Neural progenitor cell (in vitro differentiated cells): ENCODE measurements at places on chromosomes 6 and 20. TPM values are rescaled to one million over a fixed set of nuclear protein-coding genes. Genes with fewer than 3 reads are reported as not detected.

DNA sequence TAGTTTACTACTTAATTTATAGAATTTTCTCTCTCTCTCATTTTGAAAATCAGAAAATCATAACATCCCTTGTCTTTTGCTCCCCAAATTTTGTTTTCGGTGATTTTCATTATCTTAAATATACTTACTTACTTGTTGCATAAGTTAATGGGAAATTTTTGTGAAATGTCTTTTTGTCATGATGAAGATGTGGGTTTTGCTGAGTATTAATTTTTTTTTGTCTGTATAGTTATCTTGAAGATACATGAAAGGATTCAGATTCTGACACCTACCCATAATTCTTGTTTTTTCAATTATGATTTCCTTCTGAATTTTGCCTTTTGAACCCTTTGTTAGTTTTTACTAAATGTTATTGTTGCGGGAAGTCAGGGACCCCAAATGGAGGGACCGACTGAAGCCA, 817.9 kb downstream of the EYS start:
- H3K4me3 ChIP-seq = no peak overlapping the region
- no peaks in the 10 kb centered on the region for H3K27me3 ChIP-seq
- H3K4me1 ChIP-seq = no peaks in the 10 kb centered on the region
- no peaks in the 10 kb centered on the region for H3K36me3 ChIP-seq
- no peak overlapping the region for H3K27ac ChIP-seq
- no peak for DNase-seq

DNA sequence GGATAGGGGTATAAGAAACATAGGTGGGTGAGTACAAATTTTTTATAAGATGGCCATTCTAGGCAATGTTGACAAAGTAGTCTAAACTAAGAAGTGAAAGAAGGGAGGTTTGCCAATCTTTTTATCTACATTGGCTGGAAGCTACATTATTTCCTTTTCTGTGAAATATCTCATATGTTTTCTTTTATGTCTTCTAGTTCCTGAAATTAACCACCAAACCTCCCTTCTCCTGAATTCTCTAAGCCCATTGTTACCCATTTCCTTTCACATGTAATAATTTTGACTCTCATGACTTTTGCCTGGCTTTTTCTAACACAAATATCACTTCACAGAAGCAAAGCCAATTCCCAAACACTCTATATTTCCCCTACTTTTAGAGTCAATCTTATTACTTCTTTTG, 496.2 kb upstream of the JAG1 start:
- H3K4me3 ChIP-seq = no peak overlapping the region
- H3K27me3 ChIP-seq = no peaks in the 10 kb centered on the region
- H3K27ac ChIP-seq = no peak overlapping the region
- H3K4me1 ChIP-seq = no peaks in the 10 kb centered on the region
- no peak for DNase-seq
- H3K36me3 ChIP-seq = no peaks in the 10 kb centered on the region

- no peak overlapping the region for H3K27ac ChIP-seq
- no peaks in the 10 kb centered on the region for H3K36me3 ChIP-seq
- H3K4me3 ChIP-seq = no peak overlapping the region
- H3K4me1 ChIP-seq = no peaks in the 10 kb centered on the region
- H3K27me3 ChIP-seq = no peaks in the 10 kb centered on the region
Measured at GRCh38 chr6:113388996-113389395, 468.1 kb upstream of the MARCKS start.

DNA sequence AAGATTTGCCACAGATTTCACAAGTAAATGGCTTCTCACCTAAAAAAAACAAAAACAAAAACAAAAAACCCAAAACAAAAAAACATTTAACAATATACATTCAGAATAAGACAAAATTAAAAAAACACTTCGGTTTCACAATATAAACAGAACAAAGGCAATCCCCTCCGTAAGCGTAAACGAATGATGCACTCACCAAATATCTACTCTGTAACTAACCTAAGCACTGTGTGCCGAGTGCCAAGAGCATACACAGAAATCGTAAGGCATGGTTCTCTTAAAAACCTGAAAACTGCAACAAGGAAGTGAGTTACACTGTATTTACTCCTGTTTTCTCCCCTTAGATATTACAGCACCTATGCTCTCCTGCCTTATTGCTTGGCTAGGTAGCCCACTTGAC, 12.1 kb upstream of the MICAL1 start:
- DNase-seq = no peak
- no peaks in the 10 kb centered on the region for H3K27me3 ChIP-seq
- no peaks in the 10 kb centered on the region for H3K4me1 ChIP-seq
- H3K27ac ChIP-seq = no peak overlapping the region
- peaks cover 15% of the 10 kb centered on the region for H3K36me3 ChIP-seq

DNA sequence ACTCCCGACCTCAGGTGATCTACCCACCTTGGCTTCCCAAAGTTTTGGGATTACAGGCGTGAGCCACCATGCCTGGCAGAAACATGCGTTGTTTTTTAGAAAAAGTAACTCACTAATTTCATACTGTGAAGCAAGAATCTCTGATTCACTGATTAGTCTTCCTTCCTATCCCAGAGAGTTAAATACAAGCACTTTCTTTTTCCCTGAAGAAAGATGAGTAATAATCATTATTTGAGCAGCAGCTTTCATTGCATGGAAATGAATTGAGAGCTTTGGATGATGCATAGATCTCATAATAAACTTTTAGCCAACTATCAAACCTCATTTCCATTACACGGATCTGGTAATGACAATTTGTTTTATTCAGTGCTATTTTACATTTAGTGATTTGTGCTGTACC, 892.5 kb upstream of the EYS start:
- no peak overlapping the region for H3K27ac ChIP-seq
- H3K4me1 ChIP-seq = no peaks in the 10 kb centered on the region
- H3K27me3 ChIP-seq = no peaks in the 10 kb centered on the region
- no peak for DNase-seq
- H3K36me3 ChIP-seq = no peaks in the 10 kb centered on the region

DNA sequence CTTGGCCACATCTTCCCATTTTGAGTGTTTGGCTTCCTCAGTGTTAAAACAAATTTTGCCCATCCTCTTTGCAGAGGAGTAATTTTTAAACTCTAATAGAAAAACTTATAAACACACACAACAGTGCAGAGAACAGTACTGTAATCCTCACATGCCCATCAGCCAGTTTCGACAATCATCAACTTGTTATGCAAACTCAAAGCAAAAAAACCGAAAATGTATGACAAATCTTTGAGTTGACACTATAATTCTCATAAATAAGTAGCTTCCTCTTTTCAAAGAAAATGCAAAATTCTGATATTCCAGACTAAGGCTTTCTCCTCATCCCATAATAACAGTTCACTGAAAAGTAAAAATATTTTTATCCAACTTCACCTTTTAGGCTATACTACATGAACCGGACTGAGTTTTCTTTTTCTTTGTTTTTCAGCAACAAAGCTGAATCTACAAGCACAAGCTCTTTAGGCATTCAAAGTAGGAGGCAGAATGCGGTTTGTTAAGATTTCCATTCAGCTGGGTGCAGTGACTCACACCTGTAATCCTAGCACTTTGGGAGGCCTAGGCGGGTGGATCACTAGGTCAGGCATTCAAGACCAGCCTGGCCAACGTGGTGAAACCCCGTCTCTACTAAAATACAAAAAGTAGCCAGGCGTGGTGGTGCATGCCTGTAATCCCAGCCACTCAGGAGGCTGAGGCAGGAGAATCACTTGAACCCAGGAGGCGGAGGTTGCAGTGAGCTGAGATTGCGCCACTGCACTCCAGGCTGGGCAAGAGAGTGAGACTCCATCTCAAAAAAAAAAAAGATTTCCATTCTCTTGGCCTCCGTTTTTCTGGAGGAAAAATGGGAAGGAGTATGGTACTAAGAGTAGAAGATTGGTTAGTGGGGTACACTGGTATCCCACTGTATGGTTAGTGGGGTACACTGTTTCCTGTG, 74.8 kb downstream of the GCNT2 start:
- peaks cover 53% of the 10 kb centered on the region for H3K4me1 ChIP-seq
- no peaks in the 10 kb centered on the region for H3K27me3 ChIP-seq
- no peaks in the 10 kb centered on the region for H3K36me3 ChIP-seq
- no peak overlapping the region for H3K4me3 ChIP-seq
- no peak for DNase-seq

- H3K4me1 ChIP-seq = no peaks in the 10 kb centered on the region
- DNase-seq = peak; percentile 62
Measured at GRCh38 chr20:63071541-63072181, 64.9 kb upstream of the BHLHE23 start.

GRCh38 chr20:45419188-45420091, 3.5 kb downstream of the PIGT start:
- H3K27ac ChIP-seq = no peak overlapping the region
- no peak for DNase-seq

DNA sequence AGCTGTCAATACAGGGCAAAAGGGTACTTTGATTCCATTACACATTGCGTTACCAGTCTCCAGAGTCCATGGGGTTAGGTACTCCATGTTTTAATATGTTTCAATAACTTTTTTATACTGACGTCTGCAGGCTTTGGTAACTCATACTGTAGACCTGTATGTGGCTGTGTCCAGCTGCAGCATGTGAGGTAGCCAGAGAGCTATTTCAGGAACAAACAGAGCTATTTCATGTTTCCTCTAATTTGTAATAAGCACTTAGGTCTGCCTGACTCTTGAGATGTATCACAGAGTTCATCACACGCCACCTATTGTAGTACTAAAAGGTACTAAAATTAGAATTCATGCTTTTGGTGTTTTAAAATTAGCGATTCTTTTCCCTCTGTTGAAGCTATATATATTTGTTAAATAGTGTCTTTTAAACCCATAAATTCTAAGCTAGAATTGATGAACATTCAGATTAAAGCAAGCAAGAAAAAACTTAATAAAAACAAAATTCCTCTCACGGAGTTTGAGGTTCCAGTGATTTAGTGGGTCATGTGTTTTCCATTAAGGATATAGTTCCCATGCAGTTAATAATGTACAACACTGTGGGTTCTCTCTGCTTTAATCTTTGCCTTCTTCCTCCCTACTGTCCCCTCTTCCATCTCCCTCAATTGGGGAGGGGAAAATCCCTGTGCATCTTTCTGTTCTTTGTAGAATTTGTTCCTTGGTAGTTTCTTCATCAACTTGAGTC, 37.0 kb downstream of the FOXO3 start:
- no peaks in the 10 kb centered on the region for H3K27me3 ChIP-seq
- DNase-seq = no peak
- H3K4me3 ChIP-seq = no peak overlapping the region
- H3K36me3 ChIP-seq = no peaks in the 10 kb centered on the region

The FILIP1 gene
- total RNA-seq = 17.8 and 22.6 TPM in 2 replicates

The LEMD2 gene
- total RNA-seq = 31.8 and 53.4 TPM in 2 replicates

The SLC17A3 gene
- total RNA-seq = not detected in 2 replicates

The DEFB132 gene
- not detected in 2 replicates for total RNA-seq

The PPP1R14C gene
- total RNA-seq = 0.06 and 0.26 TPM in 2 replicates

The STMND1 gene
- total RNA-seq = not detected in 2 replicates

The OXT gene
- total RNA-seq = not detected in 2 replicates

The PKHD1 gene
- total RNA-seq = 0.03 and 0.04 TPM in 2 replicates
